ENCODE measurements at places on chromosomes 3 and 15.

DNA sequence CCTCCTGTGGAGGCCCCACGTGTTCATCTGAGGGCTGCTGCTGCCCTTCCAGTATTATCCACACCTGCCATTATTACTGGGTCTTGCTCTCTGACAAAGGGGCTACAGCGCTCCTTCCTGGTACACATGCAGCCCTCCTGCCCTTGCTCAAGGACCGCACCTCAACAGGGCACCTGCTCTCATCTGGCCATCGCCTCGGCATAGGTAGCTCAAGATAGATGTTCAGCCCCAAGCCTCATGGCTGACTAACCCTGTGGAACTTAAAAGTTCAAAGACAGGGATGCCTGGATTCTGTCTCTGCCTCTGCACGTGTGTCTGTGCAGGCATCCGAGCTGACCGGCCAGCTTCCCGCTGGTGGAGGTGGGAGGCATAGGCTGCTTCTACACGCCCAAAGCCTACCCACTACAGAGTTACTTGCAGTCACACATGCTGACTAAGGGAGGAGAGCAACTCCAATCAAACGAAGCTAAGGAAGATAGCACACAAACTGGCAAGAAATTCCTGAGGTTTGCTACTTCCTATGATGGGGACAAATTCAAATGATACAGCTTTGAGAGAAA lies 152.5 kb upstream of the ATP10A start:
- no peak for DNase-seq

GRCh38 chr3:155675094-155675493 lies 69.8 kb downstream of the PLCH1 start:
- no peak for DNase-seq

DNA sequence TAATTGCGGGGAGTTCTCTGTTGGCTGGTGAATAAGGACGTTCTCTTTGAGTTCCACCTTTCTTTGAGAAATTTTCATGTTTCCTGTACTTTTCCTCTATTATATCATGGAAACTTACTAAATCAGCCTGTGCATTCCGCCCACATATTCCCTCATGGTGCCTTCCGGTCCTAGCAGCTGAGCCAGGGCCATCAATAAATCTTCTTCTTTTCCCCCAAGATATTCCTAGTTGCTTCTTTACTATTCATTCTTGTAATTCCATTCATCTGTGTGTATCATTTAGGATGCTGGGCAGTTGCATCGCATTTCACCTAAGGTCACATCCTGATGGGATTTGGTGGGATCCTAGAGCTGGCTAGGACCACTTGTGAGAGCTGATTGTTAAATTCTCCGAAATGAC lies 139.2 kb downstream of the RBMS3 start:
- no peak for DNase-seq

GRCh38 chr3:71863563-71864190 lies 78.7 kb upstream of the PROK2 start:
- no peak for DNase-seq
